Right forelimb (tissue), 1 donor: ENCODE measurements at places on chromosomes 5 and 9.

GRCh38 chr5:132229236-132229635 lies 1.6 kb upstream of the P4HA2 start:
- DNase-seq: no peak

DNA sequence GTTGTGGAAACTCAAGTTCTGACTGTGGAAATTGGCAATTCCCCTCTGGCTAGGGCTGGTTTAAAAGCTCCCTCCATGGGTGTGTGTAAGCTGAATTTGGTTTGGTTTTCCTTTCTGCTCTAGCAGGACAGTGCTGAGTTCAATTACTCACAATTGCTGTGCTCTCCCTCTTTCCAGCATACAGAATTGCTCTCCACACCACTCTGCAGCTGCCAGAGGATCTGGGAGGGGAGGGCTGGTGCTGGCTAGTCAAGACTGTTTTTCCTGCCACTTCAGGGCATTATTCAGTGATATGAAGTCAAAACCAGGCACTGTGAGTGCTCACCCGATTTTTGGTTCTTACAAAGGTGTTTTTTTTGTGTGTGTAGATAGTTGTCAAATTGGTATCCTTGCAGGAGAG lies 336.9 kb upstream of the SLC24A2 start:
- no peak for DNase-seq

- DNase-seq: no peak
Measured at GRCh38 chr5:106757672-106758071, 913.1 kb downstream of the EFNA5 start.

DNA sequence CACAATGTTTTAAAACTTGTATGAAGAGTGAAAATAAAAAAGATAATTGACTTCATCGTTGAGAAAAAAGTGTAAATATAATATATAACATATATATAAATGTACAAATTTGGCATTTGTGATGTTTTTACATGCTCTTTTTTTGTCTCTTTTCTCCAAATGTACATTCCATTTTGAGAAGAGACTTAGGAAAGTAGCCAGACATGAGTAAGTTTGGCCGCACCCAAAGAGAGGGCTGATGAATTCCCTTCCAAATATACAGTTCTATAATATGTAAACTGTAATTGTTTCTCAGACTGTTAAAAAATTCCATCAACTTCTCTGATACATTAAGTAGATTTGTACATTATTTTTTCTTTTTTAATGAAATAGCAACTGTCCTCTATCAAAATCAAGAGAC lies 193.2 kb upstream of the MAP3K1 start:
- no peak for DNase-seq

DNA sequence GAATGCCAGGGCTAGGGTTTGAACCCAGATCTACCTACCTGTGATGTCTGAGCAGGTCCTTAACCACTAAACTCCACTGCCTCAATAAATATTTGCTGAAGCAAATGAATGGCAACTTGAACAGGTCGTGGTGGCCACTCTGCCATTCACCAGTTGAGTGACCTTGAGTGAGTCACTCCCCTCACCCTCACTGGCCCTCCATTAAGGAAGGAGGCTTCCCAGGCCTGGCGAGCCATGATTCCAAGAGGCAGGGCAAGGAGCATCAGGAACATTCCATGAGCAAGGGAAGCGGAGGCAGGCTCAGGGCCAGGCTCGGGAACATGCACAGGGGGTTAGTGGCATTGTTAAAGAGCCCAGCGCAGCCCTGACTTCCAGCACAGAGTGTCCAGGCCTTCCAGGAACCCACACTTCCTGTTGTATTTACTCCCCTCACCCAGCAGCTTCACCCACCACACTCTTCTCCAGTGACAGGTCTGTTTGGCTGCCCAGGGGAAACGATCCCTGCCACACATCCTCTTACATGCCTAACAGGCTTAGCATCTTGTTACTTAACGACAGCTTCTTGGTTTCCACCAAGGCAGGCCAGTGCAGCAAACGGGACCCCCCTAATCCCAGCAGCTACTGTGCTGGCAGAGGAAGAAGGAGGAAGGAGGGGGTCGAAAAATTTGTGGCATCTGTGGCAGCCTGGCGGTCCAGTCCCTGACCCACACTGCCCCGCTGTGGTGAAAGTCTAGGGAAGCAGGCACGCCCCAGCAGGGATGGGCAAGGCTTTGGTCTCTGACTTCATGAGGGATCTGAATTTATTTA lies 43.7 kb upstream of the TTC1 start:
- peak; percentile 51 for DNase-seq

GRCh38 chr9:93265301-93265971 lies 81.5 kb downstream of the WNK2 start:
- DNase-seq: no peak

DNA sequence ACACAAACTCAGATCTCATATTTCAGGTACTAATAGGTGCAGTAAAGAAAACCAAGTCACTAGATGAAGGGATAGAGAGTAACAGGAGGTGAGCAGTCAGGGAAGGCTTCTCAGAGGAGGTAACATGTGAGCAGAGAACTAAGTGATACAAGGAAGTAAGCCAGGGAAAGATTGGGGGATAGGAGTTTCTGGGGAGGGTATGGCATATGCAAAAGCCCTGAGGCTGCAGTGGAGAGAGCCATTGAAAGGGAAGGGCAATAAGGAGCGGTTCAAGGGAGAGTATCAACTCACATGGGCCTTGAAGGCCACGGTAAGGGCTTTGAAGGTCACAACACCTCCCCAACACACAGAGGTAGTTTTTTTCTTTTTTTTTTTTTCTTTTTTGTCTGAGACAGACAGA lies 6.9 kb downstream of the OLFML2A start:
- peak; percentile 17 for DNase-seq

DNA sequence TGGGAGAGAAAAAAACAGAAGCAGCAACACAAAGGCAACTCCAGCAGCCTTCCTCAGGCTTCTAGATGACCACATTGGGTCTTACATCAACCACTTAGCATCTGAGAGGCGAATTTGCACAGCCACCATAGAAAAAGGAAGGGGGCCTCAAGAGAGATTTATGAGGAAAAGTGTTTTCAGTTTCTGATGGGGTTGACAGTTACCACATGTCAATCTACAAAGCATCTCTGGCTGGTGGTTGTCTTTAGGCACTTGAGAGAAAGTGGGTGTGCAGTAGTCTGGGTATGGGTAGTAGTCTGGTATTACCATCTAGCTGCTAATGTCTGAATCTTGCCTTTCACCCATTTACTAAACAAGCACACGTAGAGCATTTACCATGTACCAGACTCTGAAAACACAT lies 137.5 kb downstream of the BAAT start:
- DNase-seq: no peak

GRCh38 chr5:166022065-166022464 lies 2269.4 kb upstream of the WWC1 start:
- DNase-seq: no peak

- no peak for DNase-seq
Measured at GRCh38 chr9:17081814-17082213, 53.0 kb upstream of the CNTLN start.

DNA sequence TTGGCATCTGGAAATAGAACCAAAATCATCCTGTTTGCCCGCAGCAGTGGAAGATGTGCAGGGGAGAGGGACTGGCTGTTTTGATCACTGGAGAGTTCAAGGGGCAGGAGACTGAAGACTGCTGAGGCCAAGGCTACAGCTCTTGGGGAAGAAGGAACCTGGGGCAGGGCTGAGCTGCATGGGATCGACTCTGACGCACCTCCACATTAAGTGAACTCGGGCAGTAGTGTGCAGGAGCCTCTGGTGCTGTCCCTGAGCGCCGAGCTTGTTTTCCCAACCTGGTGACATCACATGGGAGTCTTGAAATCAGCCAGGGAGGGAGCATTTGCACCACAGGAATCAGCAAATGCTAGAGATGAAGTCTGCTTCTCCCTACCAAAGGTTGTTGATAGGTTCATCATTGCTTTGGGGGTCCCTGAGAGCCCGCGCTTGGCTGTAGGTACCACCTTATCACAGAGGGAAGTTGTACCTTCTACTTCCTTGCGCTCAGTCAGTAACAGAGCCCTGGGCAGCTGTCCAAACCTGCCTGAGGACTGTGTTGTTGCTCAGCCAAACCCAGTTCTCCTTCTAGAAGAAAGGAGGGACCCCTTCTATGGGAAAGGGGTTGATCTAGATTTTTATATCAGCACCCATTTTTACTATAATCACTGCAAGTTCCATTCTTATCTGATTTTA lies 52.3 kb upstream of the CTSL start:
- DNase-seq: peak; percentile 32

GRCh38 chr9:127214421-127215267 lies 49.9 kb upstream of the GARNL3 start:
- DNase-seq: peak; percentile 50

- no peak for DNase-seq
Measured at GRCh38 chr9:101848485-101848919, 110.1 kb upstream of the GRIN3A start.

DNA sequence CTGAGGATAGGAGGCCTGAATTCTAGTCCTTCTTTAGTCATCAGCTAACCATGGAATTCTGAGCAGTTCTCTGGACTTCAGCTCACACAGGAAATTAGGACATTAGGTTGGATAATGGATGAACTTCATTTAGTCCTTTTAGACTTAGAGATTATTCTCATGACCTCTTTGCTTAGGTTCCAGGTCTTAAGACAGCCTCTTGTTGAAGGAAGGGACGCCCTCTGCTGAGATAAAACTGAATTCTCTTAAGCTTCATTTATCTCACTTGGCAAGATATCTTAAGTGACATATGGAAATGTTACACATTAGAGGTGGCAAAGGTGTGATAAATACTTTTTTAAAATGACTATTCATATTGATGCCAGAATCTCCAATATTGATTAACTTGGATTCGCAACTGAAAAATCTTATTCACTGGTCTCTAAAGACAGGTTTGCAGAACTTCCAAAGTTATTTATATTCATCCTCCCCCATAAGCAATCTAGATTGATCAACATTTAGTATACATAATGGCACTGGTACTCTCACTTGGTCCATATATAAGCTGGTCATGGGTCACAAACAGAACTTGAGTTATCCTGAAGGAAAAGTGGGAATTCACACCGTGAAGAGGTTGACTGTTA lies 16.9 kb upstream of the ZNF366 start:
- DNase-seq: no peak

DNA sequence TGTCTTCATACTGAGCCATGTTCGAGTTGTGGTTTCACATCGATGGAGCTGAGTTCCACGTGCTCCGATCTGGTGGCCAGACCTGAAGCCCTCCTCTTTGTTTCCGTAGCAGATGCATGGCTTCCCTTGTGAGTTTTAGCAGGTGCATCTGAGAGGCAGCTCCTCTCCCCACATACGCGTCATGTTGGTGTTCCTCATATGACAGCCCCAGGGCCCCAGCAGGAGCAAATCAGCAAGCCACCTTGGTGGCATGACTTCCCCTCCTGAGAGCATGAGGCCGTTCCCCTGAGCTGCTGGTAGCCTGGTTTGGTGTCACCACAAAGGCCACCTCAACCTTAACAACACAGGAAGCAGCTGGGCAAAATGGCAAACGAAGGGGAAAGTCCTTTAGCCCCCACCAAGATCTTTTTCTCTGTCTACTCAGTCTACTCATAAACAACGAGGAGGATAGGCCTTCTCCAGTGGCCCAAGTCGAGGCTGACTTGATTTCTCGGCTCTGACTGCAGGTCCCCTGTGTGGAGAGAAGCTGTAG lies 5.9 kb downstream of the CYFIP2 start:
- DNase-seq: no peak

DNA sequence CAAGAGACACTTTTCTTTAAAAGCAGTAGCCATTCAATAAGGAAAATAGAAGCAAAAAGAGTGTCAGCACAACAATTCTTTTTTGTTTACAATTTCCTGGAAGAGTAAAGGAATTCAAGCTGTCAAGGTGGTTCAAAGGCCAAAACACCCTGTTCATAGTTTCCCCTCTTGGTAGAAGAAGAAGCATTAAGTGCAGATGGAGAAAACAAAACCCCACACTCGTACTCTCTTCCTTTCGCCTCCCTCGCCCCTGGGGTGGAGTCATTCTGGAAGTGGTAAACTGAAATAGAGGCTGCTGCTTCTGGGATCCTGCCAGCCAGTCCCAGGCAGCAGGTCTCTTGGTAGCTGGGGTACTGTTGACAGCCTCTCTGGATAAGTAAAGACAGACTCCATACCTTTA lies 105.0 kb downstream of the ANKRD55 start:
- no peak for DNase-seq

- DNase-seq: no peak
Measured at GRCh38 chr5:36073595-36074216, 7.0 kb upstream of the UGT3A2 start.

GRCh38 chr5:82931110-82931509 lies 146.1 kb downstream of the TMEM167A start:
- no peak for DNase-seq

DNA sequence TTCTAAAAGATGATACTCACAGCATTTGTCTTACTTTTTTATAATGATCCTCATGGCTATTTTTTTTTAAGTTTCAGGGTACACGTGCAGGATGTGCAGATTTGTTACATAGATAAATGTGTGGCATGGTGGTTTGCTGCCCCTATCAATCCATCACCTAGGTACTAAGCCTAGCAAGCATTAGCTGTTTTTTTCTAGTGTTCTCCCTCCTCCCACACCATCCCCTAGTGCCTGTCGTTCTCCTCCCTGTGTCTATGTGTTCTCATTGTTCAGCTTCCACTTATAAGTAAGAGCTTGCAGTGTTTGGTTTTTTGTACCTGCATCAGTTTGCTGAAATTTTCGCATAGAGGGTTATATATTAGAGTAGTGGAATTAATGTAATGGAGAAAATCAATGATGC lies 189.1 kb upstream of the CDH12 start:
- DNase-seq: no peak

- DNase-seq: no peak
Measured at GRCh38 chr5:180305481-180305880, 13.6 kb upstream of the MAPK9 start.

- peak; percentile 87 for DNase-seq
Measured at GRCh38 chr5:174311531-174312269, 266.2 kb downstream of the NSG2 start.

DNA sequence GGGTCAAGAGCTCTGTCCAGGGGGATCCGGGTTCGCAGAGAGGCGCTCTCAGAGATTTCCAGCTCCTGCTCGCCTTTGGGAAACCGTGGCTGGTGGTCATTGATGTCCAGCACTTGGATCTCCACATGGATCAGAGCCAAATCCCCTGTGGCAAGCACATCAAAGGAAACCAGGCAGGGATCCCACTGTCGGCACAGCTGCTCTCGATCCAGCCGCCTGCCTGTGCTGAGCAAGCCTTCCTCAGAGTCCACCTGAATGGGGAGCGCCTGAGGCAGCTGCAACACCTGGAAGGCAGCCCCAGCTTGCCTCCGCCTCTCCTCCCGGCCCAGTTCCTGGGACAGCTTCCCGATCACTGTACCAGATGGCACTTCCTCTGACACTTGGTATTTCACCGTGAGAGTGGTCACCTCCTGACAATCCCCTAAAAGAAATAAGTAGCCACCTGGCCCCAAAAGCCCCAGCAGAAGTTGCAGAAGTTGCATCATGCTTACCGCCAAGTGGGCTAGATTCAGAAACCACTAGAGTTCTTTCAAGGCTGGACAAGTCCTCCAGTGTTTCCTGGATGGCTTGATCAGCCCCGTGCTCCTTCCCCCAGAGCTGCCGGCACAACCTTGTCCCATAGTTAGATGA lies 520 bp downstream of the PCDH12 start:
- no peak for DNase-seq

DNA sequence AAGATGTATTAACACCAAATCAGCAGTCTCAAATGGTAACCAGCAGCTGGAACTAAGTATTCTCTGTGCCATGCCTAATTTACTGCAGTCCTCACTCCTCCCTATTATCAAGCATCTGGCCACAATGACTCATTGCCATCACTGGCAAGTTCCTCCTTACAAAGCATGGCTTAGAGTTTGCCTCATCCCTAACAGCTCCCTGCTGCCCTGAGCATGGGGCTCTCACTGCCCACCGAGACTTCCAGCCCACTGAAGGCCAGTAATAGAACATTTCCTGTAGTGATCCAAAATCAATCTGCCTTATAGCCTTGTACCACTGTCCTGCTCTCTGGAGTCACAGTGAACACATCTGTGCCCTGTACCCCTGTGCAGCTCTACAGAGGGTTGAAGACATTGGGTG lies 211.9 kb upstream of the TRIM32 start:
- no peak for DNase-seq
